COLO829 (cell line): ENCODE measurements at places on chromosomes 6 and 20.

- no peak for DNase-seq
Measured at GRCh38 chr6:63864671-63865318, 229.2 kb downstream of the PHF3 start.

- DNase-seq = no peak
Measured at GRCh38 chr6:139150920-139151319, 16.0 kb downstream of the HECA start.

GRCh38 chr20:49675368-49676151 is 38.1 kb downstream of the B4GALT5 start:
- no peak for DNase-seq

DNA sequence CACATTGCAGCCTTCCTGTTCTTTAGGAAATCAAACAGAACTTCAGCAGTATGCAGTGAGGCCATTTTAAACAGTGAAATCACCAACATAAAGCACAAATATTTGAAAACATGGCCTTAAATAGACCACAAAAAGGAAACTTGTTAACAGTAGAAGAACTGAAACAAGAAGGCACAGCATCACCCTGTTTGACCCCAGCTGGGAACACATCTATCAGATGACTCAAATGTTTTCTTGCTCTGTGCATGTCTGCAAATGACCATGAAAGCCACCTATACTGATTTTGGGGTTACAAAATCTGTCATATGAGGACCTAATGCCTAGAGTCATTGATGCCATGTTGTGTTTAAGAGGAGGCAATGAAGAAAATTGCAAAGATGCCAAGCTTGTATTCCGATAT is 123.8 kb upstream of the ADGRF1 start:
- no peak for DNase-seq

GRCh38 chr6:16555550-16555949 is 205.7 kb downstream of the ATXN1 start:
- no peak for DNase-seq

DNA sequence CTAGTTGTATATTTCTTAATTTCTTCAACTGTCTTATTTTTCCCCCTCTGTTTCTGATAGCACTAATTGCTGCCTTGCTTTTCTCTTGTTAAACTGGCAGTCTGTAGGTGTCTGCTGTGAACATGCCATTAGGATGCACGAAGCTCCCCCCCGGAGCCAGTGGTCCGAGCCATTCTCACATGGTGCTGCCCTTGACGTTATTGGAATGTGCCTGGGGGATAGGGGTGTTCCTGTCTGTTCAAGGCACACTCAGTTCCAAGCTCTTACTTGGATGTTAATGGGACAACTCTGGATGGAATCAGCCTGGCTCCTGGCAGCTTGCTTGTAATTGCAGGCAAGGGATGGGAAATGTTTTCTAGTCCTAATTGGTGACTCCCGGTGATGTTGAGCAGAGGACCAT is 68.4 kb downstream of the RREB1 start:
- DNase-seq = no peak

GRCh38 chr6:46927066-46927465 is 5.3 kb upstream of the ADGRF5 start:
- no peak for DNase-seq

GRCh38 chr6:140344142-140344913 is 969.9 kb upstream of the CITED2 start:
- DNase-seq = no peak
